GM10248 (cell line): ENCODE measurements at places on chromosomes 3 and 15.
A peak's percentile ranks its signal among the peaks of the same experiment; 100 is the strongest.

DNA sequence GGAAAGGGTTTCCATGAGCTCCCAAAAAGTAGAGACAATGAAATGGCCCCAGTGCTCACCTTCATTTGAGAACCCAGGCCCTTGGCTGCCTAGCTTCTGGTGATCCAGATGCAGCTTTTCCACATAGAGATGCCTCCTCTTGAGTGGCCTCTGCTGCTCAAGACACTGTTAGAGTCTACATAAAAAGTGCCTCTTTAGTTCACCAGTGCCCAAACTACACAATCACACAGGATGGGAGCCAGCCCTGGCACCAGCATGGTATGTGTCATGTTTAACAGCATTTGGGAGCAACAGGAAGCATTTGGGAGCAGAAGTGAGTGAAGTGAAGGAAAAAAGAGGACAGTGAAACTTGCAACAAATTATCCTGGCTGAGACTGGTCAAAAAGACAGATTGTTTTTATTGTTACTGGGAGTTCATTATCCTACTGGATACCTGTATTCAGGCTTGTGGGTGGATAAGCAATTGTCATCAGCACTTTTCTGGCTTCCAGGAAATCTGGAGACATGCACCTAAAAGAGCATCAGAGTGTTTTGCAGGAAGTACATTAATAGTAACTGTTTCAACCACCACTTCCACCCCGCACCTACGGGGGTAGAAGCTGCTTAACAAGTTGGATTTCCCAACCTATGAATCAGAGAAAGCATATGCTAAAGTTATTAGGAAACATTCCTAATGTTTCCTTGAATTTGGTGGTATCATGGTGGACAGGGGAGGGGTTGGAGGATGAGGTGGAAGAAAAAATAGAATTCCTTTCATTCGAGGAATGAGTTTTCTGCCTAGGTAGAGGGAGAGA lies 416.2 kb downstream of the IGSF11 start:
- no peak for DNase-seq

- DNase-seq: no peak
Observed at GRCh38 chr3:169562988-169563774, 100.3 kb downstream of the MECOM start.

- DNase-seq: no peak
Observed at GRCh38 chr3:180059356-180059755, 22.6 kb upstream of the PEX5L start.

DNA sequence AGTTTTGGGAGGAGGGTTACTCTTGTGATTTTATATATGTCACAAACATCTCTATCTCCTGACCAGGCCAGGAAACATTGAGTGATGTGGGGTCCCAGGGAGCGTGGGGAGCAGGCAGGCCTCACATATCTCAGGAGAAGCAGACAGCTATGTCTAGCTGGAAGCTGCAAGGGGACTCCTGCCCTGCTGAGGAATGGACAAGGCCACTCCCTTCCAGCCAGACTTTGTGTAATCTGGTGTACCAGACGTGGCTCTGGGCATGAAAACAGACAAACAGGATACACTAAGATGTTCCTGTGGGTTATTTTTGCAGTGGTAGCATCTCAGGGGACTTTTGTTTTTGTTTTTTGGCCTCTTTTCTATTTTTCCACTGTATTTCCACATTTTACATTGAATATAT lies 23.2 kb downstream of the CYP8B1 start:
- DNase-seq: no peak

- no peak for DNase-seq
Observed at GRCh38 chr15:52844823-52845222, 54.7 kb upstream of the ONECUT1 start.

DNA sequence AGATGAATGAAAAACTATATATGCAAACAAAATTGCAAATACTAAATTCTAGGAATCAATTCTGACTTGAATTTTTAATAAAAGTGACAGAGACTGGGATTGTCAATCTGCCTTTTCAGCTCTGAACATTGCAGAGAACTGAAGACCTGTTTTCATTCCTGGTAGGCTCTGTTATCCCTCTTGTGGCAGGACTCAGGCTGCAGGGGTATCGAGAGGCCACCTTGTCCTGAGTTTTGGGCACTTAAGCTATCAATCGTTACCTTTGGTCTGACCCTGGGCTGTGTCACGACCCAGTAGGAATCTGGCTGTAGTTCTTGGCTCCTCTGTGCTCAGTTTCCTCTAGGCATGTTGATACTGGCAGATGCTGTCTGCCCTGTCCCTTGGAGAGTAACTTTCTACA lies 238.0 kb downstream of the CACNA2D3 start:
- no peak for DNase-seq

DNA sequence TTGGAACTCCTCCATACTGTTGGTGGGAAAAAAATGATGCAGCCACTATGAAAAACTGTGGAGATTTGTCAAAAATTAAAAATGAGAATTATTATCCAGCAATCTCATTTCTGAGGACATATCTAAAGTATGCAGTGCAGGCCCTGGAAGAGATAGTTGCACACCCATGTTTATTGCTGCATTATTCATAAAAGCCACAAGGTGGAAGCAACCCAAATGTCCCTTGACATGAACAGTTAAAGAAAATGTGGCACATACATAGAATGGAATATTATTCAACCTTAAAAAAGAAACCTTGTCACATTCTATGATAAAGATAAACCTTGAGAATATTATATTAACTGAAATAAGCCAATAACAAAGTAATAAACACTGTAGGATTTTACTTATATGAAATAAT lies 80.9 kb upstream of the ARHGEF26 start:
- DNase-seq: no peak

DNA sequence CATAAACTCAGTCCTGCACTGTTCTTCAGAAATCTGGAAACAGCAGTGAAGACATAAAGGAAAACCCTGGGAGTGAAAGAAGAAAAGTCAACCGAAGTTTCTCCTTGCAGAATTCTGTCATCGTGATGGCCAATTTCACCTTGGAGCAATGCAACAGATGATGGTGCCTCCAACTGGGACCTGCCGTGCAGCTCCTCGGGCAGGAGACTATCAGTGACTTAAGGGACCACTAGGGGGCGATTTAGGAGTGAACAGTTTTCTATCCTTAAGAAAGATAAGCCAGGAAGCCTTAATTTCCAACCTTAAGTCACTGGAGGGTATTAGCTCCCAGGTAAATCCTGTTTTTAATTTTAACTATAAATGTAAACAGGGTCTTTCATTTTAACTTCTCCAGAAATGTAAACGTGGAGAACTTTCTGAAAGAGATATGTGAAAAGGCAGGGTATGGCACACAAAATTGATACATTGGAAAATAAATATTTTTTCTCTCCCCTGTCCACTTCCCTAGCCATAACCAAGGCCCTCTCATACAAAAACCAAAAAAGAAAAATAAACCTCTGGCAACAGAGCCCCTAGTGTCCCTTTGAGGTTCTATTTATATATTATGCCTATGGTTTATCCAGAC lies 116.3 kb downstream of the PDZRN3 start:
- DNase-seq: peak; percentile 56

- no peak for DNase-seq
Observed at GRCh38 chr3:46539443-46540005, 26.6 kb downstream of the LRRC2 start.

GRCh38 chr15:69652751-69653305 lies 200.2 kb downstream of the RPLP1 start:
- DNase-seq: no peak

GRCh38 chr3:169508426-169508825 lies 155.1 kb downstream of the MECOM start:
- DNase-seq: no peak

GRCh38 chr3:157436583-157437291 lies at the start of gene PTX3:
Gene PTX3 (plus strand): TSS chr3:157436850. CDS start chr3:157436934, 84 bp downstream.
- DNase-seq: no peak

- no peak for DNase-seq
Observed at GRCh38 chr3:42053476-42053875, 37.7 kb upstream of the TRAK1 start.

- DNase-seq: no peak
Observed at GRCh38 chr3:126133606-126134005, 46.8 kb downstream of the ALDH1L1 start.

DNA sequence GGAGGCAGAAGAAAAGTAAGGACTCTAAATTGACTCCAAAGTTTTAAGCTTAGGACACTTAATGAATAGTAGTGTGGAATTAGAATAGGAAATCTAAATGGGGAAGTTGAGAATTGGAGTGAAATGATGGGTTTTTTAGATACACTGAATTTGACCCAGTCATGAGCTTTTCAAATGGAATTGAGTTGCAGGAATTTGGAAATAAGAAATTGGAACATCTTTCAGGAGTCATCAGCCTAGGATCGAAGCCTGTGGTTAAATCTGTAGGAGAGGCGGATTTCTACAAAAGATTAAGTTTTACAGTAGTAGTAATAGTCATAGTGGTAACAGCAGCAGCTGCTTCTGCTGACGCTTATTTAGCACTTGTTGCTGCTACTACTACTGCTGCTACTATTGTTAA lies 129.0 kb upstream of the LRRFIP2 start:
- no peak for DNase-seq

- no peak for DNase-seq
Observed at GRCh38 chr3:23671851-23672589, 133.7 kb upstream of the UBE2E1 start.

- no peak for DNase-seq
Observed at GRCh38 chr15:90334304-90334731, 17.8 kb upstream of the ZNF774 start.

DNA sequence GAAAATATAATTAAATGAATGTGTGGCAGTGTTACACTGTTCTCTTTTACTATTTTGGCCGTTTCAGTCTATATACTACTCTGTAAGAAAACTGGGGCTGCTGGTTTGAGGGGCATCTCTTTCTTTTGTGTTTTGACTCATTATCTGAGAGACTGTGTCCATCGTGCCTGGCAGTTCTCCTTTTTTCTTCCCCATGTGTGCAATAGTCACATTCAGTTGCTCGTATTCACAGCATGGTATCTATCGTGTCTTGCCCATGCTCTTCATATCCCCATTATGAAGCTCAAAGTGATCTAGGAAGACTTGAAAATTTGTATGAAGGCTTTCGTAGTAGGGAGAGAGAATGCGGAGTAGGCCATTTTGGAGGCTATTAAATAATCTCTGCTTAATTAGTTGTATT lies 29.8 kb upstream of the FAH start:
- DNase-seq: no peak

- DNase-seq: no peak
Observed at GRCh38 chr15:40664909-40665308, 30.1 kb upstream of the RAD51 start.

- no peak for DNase-seq
Observed at GRCh38 chr3:21524133-21524532, 226.9 kb downstream of the ZNF385D start.

DNA sequence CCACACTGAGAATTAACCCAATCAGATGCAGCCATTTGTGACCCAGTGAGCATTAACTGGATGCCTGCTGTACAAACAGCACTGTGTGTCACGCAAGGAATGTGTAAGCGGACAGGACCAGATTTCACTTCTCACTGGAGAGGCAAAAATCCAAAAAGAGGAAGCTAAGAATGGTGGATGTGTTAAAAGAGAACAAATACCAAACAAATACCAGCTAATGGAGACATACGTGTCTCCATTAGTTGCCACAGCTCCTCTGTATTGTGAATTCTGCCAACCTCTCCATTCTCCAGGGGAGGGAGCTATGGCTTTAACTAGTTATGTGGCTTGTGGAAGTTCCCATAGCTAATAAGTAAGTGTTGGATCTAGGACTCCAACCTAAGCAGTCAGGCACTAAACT lies 2.6 kb downstream of the LTF start:
- no peak for DNase-seq

- no peak for DNase-seq
Observed at GRCh38 chr15:82566690-82567089, 26.4 kb upstream of the RPS17 start.

DNA sequence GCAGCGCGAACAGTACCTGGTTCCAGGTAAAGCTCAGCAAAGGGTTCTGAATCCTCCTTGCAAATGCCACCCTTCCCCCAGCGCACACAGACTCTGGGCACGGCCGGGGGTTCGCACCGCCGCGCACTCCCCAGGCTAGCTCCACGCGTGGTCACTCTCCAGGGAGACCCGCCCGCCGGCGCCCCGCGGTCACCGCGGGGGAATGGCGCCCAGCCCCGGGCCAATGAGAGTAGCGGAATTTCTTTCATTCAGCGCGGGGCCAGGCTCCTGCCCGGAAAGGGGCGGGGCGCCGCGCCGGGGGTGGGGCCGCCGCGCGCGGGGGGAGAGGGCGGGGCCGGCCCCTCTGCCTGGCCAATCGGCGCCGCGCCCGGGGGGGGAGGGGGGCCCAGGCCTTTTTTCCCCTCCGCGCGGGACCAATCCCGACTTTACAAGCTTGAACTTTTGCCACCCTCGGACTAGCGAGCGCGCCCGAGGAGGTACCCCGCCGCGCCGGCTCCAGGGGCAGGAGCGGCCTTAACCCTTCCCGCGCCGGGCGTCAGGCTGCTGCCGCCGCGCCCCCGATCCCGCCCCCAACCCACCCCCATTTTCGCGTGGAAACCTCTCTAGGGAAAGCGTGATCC lies 1.1 kb upstream of the SMAD6 start:
- peak; percentile 94 for DNase-seq

GRCh38 chr3:88189361-88189810 lies 39.6 kb downstream of the C3orf38 start:
- DNase-seq: peak; percentile 24

GRCh38 chr3:62252438-62253157 lies 120.8 kb downstream of the FEZF2 start:
- DNase-seq: no peak

- DNase-seq: no peak
Observed at GRCh38 chr3:127384717-127385539, 97.1 kb upstream of the PRR20G start.

DNA sequence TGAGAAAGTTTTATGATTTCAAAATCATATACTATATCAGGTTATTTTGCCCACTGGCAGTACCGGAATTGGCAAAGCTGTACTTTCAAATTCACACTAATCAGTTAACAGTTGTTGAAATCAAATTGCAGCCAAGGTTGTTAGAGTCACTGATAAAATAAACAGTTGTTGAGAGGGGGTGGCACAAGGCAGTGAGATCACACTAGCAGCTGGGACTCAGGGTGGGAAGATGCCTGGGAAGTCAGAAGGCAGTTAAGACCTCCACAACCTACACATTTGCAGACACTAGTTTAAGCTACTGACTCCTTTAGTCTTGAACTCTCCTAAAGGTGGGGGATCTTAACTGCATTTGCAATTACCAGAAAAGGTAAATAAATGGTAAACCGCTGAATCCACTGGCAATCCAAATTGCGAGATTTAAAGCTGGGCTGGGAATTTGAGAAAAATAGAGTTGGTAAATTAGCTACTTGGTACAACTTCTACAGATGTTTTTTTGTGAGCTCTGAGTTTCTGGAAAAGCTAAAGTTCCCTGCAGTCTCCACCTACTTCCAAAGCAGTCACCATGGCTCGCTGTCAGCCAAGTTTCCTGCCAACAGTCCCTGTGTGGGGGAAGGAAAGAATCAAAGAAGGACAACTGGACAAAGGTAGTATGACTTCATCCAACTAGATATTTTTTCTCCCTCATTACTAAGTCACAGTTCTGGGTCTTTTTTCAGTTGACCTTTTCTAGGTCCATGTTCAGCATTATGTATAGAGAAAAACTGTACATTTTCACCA lies 105.7 kb downstream of the ZNF385D start:
- DNase-seq: no peak

GRCh38 chr3:51386159-51386851 lies 1.2 kb downstream of the MANF start:
- no peak for DNase-seq

- no peak for DNase-seq
Observed at GRCh38 chr15:60916032-60916678, 312.9 kb downstream of the RORA start.
